Kidney tubule cell (primary cell): ENCODE measurements at places on chromosomes 7 and 10.

DNA sequence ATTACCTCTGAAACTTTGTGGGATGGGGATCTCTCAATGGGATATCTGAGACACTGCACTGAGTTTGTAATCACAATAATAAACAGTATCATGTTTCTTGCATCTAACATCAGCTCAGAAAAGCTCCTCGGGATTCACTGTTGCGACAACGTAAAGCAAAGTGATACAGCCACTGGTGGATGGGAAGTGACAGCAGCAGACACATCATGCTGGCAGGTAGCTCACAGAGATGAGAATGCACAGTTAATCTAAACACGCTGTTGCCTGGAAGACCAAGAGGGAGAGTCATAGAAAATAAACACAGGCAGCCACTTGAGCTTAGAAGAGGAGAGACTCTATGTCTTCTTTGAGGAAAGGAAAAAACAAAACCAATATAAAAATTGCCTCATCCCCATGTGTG, 513.8 kb downstream of the MAGI2 start:
- no peak for DNase-seq

GRCh38 chr7:55887821-55888247, 578 bp downstream of the ZNF713 start:
- peak; percentile 9 for DNase-seq

DNA sequence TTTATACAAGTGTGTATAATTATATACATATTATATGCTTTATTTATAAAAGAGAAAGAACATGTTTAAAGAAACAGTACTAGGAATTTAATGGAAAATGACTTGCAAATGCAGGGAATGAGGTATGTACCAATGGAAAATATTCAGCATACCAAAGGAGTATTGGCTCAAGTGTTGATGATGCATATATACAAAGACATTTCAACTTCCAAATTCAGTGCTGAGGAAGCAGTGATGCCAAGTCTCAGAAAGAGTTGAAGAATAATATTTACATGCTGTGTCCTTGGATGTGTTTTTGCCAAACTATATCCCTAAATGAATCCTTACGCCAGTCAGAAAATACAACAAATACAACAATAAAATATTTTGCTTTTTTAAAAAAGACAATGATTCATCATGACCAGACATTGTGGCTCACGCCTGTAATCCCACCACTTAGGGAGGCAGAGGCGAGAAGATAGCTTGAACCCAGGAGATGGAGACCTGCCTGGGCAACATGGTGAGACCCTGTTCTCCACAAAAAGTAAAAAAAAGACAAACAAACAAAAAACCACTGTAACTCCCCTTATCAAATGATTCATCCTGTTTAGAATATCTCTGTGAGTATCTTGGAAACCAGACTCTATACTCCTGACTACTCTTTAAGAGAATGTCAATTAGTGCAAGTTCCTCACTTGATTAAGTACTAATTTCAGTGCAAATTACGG, 157.2 kb downstream of the CHRM2 start:
- DNase-seq, result no peak

DNA sequence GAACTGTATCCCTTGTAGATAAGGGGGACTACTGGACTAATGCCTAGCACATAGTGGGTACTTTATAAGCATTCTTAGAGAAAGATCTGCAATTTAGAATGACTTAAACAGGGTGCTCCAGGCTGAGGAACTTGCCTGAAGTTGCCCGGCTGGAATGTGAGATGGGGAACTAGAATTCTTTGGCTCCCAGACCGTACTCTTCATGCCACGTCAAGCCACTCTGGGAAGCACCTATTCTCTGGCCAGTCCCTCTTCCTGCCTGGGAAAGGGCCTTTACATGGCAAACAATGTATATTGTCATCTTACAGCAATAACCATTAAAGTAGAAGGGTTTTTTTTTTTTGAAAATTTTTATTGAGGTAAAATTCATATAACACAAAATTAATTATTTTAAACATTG, 34.5 kb downstream of the ATXN7L1 start:
- no peak for DNase-seq

- no peak for DNase-seq
Measured at GRCh38 chr10:132922872-132923271, 19.5 kb downstream of the CFAP46 start.

- no peak for DNase-seq
Measured at GRCh38 chr10:16779384-16779915, 37.8 kb downstream of the RSU1 start.

GRCh38 chr7:20514364-20514763, 101.1 kb upstream of the ABCB5 start:
- peak; percentile 82 for DNase-seq

DNA sequence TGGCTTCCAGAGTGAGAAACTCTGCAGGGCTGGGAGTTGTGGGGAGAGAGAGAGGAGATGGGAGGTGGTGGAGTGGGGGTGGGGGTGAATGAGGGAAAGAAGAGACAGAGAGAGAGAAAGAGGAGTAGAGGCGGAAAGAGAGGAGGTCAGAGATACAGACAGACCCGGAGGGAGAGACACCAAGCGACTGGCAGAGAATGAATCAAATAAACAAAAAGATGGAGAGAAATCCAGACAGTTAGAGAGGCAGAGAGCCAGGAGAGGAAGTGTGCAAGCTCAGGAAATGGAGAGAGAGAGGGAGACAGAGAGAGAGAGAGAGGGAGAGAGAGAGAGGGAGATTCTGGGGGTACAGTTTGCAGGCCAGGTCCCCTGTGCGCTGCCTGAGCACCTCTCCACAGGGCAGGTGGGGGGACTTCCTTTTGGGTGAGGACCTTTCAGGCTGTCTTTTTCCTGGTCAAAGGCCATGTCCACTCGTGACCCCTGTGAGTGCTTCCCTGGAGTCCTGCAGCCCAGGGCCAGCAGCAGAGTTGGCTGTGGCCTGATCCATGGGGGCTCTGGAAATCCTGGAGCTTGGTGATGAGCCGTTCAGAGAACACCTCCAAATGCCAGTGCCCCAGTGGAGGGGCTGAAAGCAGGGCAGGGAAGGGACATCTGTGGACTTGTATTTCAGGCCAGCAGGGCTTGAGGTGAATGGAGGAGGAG, 25.0 kb upstream of the PCBD1 start:
- DNase-seq, result no peak
